CD4-positive, alpha-beta T cell treated with Interleukin-17A for 1 hour (primary cell): ENCODE measurements at places on chromosomes 4 and X.

- peak; percentile 40 for DNase-seq
These were observed 313.0 kb downstream of the ARHGAP10 start for GRCh38 chr4:148044912-148045352.

DNA sequence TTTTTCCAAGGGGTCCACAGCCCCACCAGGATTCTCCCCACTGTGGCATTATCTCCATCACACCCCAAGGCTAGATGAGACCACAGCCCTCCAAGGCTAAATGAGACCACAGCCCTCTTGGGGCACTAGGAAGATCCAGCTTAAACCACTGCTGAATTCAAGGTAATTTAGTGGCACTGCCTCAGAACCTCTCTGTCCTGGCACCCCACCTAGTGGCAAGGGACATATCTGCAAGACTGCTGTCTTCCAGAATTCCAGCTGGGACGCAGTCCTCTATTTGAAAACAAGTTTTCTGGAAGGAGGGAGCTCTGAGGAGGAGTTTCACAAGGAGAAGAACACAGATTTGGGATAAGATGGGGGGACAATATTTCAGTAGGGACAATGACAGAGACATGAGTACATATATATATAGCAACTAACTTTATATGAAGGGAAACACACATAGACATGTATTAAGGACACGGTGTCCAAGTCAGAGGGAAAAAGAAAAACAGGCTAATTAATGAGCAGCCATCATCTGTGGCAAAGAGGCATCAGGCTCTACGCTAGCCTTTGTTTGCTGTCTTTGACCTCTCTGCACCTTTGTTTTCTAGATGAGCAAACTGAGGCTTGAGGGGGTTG lies 9.3 kb downstream of the CETN2 start:
- DNase-seq: peak; percentile 3

DNA sequence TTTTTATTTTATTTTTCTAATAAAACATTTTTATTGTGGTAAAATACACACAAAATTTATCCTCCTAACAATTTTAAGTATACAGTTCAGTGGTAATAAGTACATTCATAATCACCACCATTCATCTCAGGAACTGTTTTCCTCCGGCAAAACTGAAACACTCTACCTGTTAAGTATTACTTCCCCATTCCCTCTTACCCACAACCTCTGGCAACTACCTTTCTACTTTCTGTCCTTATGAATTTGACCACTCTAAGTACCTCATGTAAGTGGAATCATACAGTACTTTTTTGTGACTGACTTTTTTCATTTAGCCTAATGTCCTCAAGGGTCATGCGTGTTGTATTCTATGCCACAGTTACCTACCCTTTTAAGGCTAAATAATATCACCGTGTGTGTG lies 21.1 kb upstream of the HSFX4 start:
- no peak for DNase-seq

- DNase-seq: no peak
These were observed 40.3 kb downstream of the ZCCHC13 start for GRCh38 chrX:74344280-74344622.

- DNase-seq: no peak
These were observed 263.7 kb upstream of the UGT8 start for GRCh38 chr4:114334884-114335330.
